Dermis blood vessel endothelial cell (primary cell): ENCODE measurements at places on chromosomes 12 and 14. TPM values are rescaled to one million over a fixed set of nuclear protein-coding genes. Genes with fewer than 3 reads are reported as not detected.
A peak's percentile ranks its signal among the peaks of the same experiment; 100 is the strongest.

DEPDC4 gene
- 0.17 and 0.33 TPM in 2 replicates for total RNA-seq

CD9 gene
- total RNA-seq, result 517 and 1,153 TPM in 2 replicates

- no peak for DNase-seq
Measured at GRCh38 chr12:108389544-108389943, 50.4 kb upstream of the CMKLR1 start.

DNA sequence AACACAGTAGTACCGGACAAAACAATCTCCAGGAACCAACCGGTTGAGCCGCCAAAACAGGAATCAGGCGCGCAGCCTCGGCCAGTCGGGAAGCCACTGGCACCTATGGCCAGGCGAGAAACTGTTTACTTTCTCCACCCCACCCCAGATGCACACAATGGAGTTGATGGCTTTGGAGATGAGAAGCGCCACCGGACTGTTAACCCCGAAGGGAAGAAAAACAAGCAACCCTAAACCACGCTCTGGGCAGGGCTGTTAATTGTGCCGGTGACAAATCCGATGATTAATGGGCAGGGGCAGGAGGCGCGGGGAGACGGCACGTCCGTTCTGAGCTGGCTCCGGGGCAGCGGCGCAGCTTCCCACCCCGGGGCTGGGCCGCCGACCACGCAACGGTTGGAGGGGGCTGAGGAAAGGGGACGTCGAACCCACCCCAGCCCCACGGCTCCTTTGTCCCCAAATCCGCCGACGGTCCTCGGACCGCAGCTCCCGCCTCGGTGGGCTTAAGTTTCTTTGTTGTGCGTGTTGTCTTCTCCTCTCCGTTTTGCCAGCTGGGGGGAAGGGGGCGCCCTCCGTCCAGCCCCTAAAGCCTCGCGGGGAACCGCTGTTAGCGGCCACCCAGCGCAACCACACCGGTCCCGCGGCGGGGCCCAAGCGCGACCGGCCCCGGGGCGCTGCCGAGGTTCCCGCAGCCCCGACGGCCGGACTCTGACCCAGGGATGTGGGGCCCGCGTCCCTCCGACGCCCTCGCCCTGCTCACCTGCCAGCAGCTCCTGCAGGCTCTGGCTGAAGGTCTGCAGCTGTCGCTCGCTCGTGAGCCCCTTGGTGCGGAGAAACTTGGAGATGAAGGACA, 790 bp downstream of the BTG1 start:
- peak; percentile 75 for DNase-seq
